ENCODE measurements at places on chromosomes 3 and 15.

- DNase-seq: no peak
Measured at GRCh38 chr3:32892625-32893598, 58.5 kb upstream of the CCR4 start.

DNA sequence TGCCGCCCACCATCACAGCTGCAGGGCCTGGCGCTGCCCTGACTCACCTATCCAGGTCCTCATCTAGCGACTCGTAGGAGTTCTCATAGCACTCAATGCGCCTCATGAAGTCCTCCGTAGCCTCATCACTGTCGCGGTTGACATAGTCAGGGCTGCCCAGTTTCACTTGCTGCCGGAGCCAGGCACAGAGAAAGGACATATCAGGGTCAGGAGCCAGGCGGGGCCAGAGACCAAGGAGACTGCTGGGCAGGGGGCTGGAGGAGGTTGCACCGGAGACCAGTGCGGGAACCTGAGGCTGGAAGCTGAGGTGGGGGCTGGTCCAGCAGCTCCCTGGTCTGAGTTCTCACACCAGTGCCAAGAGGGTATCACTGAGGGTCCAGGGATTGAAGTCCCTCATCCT, 18.2 kb downstream of the PFKFB4 start:
- DNase-seq: no peak

DNA sequence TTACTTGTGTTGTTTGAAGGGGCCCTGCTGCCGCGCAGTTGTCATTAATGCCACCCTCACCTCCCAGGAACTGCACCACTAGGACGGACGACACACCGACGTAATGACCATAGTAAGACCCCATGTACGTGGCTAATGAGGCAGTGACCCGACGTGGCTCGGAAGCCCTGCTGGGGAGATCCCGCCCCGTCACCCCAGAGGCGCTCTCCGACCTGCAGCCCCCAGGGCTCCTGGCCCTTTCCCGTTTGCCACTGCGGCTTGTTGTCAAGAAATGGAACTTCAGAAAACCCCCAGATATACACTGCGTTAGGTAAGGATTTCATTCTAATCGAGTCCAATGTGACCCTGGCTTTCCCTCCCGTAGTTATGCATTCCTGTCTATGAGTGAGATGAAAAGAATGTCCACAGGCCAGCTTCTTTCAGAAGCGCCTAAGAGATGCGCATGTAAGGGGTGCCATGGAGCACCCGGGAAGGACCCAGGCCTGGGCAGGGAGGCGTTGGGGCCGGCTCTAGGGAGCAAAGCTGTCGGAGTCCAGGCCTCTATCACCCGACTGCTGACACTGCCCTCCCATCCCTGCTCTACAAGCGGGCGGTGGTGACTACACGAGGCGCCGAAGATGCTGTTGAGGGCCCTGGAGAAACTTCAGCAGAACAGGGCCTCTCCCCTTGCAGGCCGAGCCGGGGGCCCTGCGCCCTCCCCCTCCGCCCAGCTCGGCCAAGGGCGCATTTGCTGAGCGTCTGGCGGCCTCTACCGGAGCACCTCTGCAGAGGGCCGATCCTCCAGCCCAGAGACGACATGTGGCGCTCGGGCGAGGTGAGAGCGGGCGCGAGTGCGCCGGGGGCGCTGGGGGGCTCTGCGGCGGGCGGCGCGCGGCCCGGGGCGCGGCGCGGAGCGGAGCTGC, at the start of gene GABRA5:
GABRA5 (plus strand) TSS at position 765 of the 902 bp plus-strand sequence. CDS start 2,187 bp downstream, outside the sequence.
- no peak for DNase-seq

- no peak for DNase-seq
Measured at GRCh38 chr3:155871746-155872158, 1.3 kb downstream of the GMPS start.

DNA sequence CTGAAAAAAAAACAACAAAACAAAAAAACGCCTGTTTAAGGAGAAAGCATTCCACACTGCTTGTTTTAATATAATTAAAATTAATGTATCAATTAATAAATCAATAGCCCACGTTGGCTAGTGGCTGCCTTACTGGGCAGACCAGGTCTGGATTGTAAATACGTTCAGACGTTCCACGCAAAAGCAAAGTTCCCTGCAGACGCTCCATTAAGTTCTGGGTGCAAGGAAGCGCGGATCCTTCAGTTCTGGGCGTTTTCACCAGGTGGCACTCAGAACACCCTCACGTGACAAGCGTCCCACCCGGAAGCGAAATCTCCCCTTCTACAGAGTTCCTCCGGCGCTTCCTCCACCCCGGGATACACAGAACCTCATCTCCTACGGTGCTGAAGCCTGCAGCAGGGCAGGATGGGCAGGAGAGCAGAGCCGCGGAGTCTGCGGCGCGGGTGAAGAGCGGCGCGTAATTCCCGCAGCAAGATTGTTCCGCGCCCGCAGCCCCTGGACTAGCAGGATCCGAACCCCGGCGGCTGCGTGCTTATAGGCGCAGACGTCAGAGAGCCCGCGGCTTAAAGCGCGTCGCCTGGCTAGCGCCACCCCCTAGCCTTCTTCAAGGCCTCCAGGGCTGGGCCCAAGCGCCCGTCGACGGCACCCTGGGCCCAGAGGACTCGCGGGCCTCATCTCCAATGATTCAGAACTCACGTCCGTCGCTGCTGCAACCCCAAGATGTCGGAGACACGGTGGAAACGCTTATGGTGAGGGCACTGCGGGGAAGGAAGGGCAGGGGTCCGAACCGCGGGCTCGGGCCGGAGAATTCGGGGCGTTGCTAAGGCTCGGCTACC, at the start of gene SLC25A38:
SLC25A38 (plus strand) TSS at position 326 of the 836 bp plus-strand sequence; CDS start at position 681, 355 bp downstream.
- peak; percentile 46 for DNase-seq

GRCh38 chr15:84816694-84817465, at the start of gene ALPK3:
Gene ALPK3 (plus strand): TSS chr15:84817356. CDS start chr15:84817453, 97 bp downstream.
- DNase-seq: no peak

- no peak for DNase-seq
Measured at GRCh38 chr3:11002371-11002807, 9.8 kb downstream of the SLC6A1 start.

DNA sequence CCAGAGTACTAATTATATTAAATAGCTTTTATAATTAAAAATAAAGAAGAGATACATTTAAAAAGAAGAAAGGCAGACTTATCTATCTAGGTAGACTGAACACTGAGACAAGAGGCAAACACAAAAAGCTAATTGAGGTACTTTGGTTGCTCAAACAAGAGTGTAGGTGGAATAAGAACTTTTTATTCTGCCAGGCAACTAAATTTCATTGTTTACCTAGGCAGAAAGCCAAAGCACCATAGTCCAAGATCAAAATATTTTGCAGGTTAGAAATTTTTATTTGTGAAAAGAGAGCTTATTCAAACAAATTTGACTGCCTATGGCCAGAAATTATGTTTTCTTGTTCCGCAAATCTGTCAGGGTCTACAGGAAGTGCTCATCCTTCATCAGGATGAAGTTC, 499.6 kb upstream of the GBE1 start:
- no peak for DNase-seq

DNA sequence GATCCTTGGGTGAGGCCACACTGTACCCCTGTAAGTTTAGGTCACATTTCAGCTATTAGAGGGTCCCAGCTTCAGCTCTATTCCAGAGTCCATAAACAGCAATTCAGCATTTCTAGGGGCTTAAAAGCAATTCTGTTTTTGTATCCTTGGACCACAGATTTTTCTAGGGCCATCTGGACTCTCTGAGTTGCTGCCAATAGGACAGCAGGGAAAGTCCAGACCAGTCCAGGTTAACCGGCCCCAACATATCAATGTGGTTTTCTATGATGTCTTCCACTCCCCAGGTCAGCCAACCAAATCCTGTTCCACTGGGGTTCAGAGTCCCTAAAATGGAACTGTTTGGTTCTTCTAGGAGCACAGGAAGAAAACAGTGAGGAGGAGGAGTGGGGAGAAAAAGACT, 40.0 kb downstream of the TYRO3 start:
- DNase-seq: no peak

DNA sequence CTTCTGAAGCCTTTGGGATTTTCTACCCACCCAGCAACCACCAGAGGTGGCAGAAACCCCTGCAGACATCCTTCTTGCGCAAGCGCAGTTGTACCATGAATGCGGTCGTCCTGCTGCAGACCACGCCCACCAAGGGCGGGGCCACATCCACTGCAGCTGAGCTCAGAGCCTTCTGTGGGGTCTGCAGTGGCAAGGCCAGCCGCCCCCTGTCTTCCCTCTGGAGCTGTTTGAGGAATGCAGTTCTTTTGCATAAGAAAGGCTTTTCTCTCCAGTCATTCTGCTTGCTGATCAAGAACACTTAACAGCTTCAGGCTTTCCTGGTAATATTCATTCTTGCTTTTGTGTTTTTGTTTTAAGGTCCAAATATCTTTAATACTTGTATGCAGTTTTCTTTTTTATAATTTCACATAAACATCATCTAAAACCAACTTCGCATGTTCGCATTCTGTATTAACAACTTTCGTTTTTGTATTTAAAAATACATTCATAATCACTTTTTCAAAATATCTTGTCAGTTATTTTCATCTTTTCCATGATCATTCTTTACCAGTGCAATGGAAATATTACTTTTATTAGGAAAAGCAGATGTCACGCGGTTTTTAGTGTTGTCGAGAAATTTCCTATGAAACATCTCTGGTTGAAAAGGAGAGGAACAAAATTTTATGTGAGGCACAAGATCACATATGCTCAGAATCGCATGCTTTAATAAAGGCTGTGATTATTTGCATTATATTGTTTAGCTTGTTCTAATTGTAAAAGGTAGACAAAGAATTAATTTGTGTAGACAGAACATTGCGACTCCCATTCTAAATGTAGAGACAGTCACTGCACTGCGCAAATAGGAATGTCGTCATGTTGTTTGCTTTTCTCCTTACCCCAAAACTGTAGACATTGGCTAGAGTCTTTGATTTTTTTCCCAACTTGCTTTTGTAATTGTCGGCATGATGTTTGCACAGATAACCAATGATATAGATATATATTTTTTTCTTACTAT, 98.1 kb upstream of the SNRPN start:
- DNase-seq: no peak

DNA sequence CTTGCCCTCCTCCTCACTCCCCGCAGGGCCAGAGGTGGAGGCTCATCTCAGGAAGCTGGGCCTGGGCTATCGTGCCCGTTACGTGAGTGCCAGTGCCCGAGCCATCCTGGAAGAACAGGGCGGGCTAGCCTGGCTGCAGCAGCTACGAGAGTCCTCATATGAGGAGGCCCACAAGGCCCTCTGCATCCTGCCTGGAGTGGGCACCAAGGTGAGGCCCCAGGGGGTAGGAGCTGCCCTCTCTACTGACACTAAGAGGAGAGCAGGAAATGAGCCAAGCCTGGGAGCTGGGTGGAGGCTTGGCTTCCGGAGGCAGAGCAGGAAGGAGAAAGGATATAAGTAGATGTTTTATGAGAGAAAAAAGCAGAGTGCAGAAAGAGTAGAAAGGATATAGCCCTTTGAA, 4.9 kb downstream of the OGG1 start:
- no peak for DNase-seq

DNA sequence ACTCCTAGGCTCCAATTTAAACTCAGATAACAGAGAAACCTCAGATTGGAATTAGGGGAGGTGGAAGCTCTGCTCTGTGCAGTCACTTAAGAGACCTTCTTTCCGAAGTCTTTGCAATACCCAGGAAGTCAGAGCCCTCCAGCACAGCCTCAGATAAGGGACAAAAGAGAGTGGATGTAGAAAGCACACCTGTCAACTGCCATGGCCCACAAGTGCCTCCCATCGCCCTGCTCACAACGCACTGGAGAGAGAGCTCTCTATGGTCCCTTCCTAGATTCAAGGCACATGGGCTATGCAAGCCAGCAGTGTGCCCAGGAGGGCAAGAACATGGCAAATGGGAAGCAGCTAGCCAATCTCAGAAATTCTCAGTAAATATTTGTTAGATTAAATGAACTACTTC, 47.3 kb upstream of the TBL1XR1 start:
- DNase-seq: no peak

- DNase-seq: no peak
Measured at GRCh38 chr3:120469882-120470301, 19.1 kb upstream of the FSTL1 start.

DNA sequence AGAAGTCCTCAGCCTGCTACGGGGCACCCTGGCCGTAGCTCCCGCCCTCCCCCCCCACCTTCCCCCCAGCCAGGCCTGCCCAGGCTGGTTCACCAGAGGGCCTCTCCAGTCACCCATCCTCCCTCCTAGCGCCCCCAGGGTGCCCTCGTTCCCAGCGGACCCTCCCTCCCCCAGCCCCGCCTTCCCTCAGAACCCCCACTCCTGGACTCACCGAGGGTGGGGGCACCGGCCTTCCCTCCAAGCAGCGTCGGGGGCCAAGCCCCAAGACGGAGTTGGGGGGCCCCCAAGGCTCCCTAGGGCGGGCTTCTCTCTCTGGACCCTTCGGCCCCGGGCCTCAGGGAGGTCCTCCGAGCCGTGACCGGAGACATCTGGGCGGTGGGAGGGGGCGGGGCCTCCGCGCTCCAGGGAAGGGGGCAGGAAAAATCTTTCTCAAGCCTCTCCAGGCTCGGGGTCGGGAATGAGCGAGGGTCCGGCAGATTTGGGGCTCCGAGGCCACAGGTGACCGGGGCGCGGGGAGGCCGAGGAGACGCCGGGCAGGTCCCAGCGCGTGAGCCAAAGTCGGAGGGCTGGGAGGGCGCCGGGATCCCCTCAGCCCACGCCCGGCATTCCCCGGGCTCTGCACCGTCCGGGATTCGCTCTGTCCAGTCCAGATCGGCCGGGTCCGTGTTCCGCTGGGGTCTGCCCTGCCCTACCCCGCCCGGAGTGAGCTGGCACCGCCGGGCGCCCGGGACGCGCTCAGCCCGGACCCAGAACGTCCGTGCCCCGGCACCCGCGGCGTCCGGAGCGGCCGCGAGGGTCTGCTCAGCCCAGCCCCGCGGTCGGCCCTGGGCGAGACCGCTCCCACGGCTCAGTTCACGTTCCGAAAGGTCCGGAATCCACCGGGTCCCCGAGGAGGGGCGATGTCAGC, 999 bp downstream of the INSYN1 start:
- DNase-seq: no peak

GRCh38 chr3:73030073-73030597, 31.3 kb upstream of the EBLN2 start:
- DNase-seq: no peak

DNA sequence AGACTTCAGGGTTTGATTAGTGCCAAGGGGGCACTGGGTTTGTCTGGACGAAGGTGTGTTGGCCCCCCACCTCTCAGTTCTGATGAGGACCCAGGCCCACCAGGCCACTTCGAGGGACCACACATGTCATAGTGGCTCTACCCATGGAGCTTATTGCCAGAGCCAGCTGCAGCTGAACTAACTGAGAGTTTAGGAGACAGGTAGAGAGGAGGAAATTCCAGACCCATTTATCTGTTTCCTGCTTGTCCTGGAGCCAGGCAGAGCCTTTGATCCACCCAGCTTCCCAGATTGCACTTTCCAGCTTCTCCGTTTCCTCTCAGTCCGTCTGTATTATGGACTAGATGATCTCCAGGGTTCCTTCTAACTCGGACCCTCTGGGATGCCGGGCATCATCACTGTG, 20.9 kb downstream of the SLC24A1 start:
- DNase-seq: no peak

GRCh38 chr3:149654188-149654601, 3.6 kb downstream of the WWTR1 start:
- no peak for DNase-seq
